ENCODE measurements at places on chromosomes 11 and 22. TPM values are rescaled to one million over a fixed set of nuclear protein-coding genes. Genes with fewer than 3 reads are reported as not detected.

The NTM gene
- 39.4 TPM for polyA plus RNA-seq

The OR52I2 gene
- not detected for polyA plus RNA-seq

The NAALAD2 gene
- 23.4 TPM for polyA plus RNA-seq

The KDM4E gene
- not detected for polyA plus RNA-seq

The AMBRA1 gene
- 34.5 TPM for polyA plus RNA-seq

The KBTBD3 gene
- 3.1 TPM for polyA plus RNA-seq
